ENCODE measurements at places on chromosomes 2 and 18.

GRCh38 chr2:128280901-128281321 lies 37.8 kb downstream of the HS6ST1 start:
- DNase-seq, result no peak

- no peak for DNase-seq
Measured at GRCh38 chr2:219455581-219455980, 20.9 kb downstream of the SPEG start.

GRCh38 chr2:3198119-3198518 lies 179.5 kb downstream of the EIPR1 start:
- DNase-seq, result no peak

DNA sequence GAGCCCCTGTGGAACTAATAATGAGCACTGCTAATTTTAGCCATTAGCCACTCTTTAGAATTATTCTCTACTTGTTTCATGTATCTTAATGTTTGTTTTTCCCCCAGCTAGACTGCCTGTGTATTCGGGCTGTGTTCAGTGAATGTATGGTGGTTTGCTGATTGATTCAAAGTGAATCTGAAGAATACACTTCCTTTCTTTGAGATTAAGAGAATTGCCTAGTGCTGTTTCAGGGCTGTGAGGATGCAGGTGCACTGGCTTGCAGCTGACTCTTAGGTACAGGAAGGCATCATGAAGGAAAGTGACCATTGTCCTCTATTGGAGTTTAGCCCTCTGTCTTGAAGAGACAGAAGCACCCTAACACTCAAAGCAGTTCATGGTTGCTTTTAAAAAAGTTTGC lies 138.7 kb downstream of the CERS6 start:
- no peak for DNase-seq

GRCh38 chr2:222568865-222569264 lies 87.0 kb downstream of the FARSB start:
- no peak for DNase-seq

GRCh38 chr2:16053437-16054257 lies 113.3 kb downstream of the MYCN start:
- no peak for DNase-seq

- no peak for DNase-seq
Measured at GRCh38 chr2:100066246-100066645, 76.1 kb downstream of the AFF3 start.

GRCh38 chr2:176502619-176503018 lies 233.4 kb downstream of the MTX2 start:
- DNase-seq, result peak; percentile 28

DNA sequence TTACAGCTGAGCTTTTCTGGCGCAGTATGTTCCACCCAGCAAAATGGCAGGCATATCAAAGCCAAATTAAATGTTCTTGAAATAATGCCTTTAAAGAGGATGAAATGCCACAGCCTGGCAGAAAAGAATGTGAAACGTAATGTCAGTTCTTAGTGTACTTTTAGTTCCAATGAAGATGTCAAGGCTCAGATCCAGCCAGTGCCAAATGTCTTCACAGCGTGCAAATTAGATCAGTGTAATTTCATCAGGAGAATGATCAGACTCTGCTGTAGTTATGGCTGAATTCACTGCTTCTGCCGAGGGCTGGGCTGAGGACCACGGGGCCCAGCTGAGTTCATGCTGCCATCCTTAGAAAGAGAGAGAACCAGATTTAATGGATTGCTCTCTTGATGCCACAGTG lies 78.7 kb upstream of the ITGA4 start:
- no peak for DNase-seq

GRCh38 chr2:58447586-58447985 lies 206.5 kb upstream of the FANCL start:
- no peak for DNase-seq

GRCh38 chr18:76490033-76490432 lies 5.0 kb downstream of the ZNF516 start:
- DNase-seq, result no peak

GRCh38 chr18:73240899-73241298 lies 373.1 kb upstream of the NETO1 start:
- no peak for DNase-seq
